Naive thymus-derived CD8-positive, alpha-beta T cell (primary cell): ENCODE measurements at places on chromosomes 7 and 10.

GRCh38 chr10:123651421-123652047 is 14.6 kb upstream of the GPR26 start:
- no peak for DNase-seq

GRCh38 chr10:60206735-60207134 is 182.9 kb downstream of the ANK3 start:
- DNase-seq, result no peak

GRCh38 chr10:69328380-69328735 is 50.1 kb downstream of the HK1 start:
- DNase-seq, result no peak

GRCh38 chr7:122975341-122975740 is 20.2 kb downstream of the TAS2R16 start:
- no peak for DNase-seq

GRCh38 chr10:77377678-77378352 is 259.8 kb downstream of the KCNMA1 start:
- DNase-seq, result no peak

DNA sequence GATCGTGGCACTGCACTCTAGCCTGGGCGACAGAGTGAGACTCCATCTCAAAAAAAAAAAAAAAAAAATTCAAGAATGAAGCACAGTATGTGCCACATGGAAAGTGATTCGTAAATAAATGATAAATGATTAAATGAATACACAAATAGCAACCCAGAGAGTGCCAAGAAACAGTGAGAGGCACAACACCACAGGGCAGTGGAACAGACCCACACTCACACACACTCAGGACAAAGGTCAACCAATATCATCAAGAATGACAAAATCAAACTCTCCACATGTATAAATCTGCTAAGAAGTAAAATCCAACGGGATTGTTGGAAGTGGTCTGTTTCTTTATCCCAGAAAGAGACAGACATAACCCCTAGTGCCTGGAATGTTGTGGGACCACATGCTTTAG is 77.4 kb downstream of the HTR7 start:
- no peak for DNase-seq

GRCh38 chr7:79778786-79779770 is 325.6 kb upstream of the MAGI2 start:
- no peak for DNase-seq

GRCh38 chr10:117370205-117370604 is 5.0 kb downstream of the PDZD8 start:
- DNase-seq, result no peak

GRCh38 chr10:34576797-34577196 is 238.3 kb downstream of the PARD3 start:
- no peak for DNase-seq

DNA sequence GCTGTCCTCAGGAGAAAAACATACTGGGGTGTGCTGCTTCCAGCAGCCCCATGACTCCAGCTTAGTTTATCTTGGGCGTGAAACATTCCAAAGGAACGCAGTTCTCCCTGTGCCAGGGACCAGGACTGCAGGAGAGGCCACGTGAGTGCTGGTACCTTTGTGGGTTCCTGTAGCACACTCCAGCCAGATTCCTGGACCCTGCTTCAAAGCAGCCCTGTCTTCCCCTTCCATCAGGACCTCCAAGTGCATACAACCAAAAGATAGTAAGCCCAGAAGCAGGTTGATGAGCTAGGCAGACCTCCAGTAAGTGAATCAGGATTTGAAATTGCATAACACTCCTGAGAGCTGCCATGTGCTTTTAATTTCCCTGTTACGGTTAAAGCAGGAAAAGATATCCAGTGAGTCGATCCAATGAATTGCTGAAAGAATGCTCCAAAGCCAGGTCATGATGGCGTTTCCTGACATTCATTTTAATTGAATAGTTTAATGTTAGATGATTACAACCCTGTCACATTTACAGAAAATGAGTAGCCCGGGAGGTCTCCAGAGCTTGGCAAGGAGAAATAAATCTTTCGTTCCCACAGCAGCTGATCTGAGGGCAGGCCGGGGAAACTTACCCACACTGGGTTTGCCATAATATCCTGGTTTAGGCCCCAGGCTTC is 38.9 kb upstream of the CPXM2 start:
- no peak for DNase-seq

DNA sequence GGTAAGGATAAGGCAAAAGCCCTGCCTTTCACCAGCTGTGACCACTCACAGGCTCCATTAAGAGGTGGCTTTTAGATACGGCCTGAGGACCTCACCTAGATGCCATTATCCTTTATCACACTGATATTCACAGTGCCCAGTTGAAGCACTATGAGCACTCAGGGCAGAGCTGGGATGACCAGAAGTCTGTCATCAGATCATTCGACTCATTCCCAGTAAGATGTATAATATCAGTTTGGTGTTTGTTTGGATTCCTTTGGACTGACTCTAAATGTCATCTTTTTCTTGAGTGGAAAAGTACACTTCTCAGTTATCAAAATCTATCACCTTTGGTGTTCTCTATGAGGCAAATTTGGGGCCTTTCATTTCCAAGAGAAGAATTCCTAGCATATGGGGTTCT is 18.7 kb downstream of the CCDC136 start:
- no peak for DNase-seq

- no peak for DNase-seq
Observed at GRCh38 chr7:24842029-24842428, 84.8 kb upstream of the GSDME start.

- DNase-seq, result no peak
Observed at GRCh38 chr7:41955893-41956675, 253.2 kb upstream of the INHBA start.

- DNase-seq, result no peak
Observed at GRCh38 chr7:571718-572415, 52.2 kb upstream of the PDGFA start.

GRCh38 chr10:73106301-73106700 is 4.0 kb upstream of the NUDT13 start:
- no peak for DNase-seq

DNA sequence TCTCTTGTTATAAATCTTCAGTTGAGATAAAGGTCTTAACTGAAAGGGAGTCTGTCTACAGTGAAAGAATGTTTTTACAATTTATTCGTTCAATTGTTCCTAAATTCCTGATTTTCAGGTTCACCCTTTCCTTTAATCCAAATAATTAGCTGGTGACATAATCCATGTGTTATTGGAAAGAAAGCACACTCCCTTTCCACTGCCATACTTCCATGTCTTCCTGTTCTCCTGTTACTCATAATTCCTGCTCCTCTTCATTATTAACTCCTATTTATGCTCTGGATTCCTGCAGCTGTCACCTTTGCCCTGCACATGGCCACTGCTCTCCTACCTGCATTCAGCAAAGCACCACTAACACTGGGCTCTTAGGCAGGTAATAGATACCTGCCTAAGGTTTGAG is 40.0 kb upstream of the FAM3C start:
- no peak for DNase-seq

DNA sequence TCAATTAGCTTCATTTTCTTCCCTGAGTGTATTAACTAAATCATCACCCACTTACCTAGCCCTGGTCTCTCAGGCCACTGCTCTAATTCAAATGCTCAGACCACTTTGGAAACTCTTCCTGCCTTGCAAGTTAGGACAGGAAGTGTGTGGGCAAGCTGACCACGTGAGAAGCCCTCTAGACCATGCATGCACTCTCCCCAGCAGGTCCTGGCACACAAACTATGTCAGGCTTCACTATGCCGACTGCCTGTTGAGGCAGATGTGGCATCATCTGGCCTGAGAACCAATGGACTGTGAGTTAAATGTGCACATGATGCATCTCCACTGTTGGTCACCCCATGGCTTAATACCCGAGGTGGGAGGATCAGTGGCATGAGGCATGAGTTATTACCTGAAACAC is 439.6 kb downstream of the GRID1 start:
- DNase-seq, result no peak

- DNase-seq, result no peak
Observed at GRCh38 chr10:50909334-50910014, 24.0 kb upstream of the A1CF start.
